ENCODE measurements at places on chromosomes 3 and 15.

DNA sequence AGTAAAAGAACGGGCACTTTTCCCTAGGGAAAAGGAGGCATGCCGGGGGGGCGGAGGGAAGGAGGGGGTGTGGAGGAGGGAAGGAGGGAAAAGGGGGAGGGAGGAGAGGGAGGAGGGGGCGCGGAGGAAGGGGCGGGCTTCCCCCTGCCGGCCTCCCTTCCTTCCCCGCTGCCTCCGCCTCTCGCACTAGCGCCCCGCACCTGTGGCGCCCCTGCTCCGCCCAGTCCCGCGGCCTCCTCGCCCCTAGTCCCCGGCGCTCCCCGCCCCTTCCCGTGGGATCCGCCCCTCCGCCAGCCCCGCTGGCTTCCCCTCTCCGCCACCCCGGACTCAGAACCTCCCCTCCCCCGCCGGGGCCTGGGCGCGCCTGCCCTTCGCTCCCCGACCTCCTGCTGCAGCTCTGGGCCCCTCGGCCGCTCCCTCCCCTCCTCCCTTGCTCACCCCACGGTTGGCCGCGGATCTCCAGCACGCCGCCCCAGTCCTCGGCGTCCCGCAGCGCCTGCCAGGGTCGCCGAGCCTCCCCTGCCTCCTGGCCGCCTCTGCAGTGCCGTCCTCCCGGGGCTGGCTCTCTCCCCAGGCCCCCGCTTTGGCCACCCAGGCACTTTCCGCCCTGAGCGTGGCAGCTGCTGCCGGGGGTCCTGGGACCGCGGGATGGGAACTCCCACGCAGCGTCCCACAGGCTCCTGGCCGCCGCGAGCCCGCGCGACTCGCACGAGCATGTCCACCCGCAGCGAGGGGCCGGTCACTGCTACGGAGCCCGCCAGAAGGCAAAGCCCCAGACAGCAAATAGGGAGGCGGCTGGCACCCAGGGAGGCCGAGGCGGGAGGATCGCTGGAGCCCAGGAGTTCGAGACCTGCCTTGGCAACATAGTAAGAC, 147.4 kb downstream of the TJP1 start:
- DNase-seq = no peak

- DNase-seq = no peak
Measured at GRCh38 chr3:64457811-64458210, 230.0 kb downstream of the ADAMTS9 start.

DNA sequence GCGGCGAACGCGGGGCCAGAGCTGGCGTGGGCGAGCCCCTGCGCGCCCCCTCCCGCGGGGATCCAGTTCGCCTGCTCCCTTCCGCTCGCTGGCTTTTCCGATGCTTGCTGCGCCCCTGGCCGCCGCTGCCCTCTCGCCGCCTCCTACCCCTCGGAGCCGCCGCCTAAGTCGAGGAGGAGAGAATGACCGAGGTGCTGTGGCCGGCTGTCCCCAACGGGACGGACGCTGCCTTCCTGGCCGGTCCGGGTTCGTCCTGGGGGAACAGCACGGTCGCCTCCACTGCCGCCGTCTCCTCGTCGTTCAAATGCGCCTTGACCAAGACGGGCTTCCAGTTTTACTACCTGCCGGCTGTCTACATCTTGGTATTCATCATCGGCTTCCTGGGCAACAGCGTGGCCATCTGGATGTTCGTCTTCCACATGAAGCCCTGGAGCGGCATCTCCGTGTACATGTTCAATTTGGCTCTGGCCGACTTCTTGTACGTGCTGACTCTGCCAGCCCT, 721 bp downstream of the P2RY1 start:
- no peak for DNase-seq

GRCh38 chr3:39528844-39529243, 61.4 kb downstream of the MOBP start:
- DNase-seq = no peak

- DNase-seq = no peak
Measured at GRCh38 chr3:177133860-177134815, 63.1 kb downstream of the TBL1XR1 start.

DNA sequence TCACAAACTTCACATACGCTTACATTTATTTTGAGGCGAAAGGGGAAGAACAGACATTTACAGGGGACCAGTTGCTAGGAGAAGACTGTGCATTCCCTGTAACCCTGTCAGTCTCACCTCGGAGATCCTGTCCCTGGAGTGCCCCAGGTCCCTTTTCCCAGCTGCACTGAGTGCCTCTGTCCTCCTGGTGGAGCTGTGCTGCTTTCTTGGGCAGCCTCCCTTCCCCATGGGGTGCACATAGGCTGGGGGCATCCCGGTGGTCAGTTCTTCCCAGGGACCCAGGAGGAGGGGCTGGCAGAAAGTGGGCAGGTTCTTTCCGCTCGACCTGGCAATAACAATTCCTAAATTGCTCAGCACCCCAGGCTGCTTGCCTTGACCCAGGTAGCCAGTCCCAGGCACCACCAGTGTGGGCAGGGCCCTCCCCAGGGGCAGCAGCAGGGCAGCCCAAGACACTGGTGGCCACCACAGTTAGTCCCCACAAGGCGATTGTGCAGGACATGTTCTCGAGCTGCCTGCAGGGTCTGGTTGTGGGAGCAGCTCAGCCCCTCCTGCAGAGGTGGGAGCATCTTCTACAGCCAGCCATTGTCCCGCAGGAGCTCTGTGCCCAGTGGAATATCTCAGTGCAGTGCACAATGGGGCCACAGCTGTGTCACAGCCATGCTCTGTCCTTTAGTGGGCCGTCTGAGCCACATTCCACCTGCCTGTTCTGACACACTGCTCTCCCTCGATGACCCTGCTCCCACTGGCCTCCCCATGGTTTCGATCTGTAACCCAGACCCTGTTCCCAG, 36.3 kb downstream of the APBA2 start:
- no peak for DNase-seq

- no peak for DNase-seq
Measured at GRCh38 chr15:66747886-66748707, 46.1 kb downstream of the SMAD6 start.

- no peak for DNase-seq
Measured at GRCh38 chr15:64045101-64045435, 1.2 kb downstream of the DAPK2 start.

DNA sequence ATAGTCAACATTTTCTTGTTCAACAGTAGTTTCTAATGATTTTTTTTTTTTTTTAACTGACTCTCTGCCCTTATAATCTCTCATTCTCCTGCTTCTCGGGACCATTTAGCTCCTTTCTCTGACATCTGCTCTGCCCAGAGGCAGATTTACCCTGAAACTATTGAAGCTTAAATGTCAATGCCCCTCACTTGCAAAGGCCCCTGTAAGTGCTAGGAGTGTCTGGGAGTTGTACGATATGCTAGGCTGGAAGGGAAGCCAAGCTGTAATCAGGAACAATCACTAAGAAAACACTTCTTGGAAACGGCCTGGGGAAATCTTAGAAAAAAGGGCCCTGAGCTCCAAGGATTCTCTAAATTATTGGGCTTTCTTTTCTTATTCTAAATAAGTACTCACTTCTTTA, 5.8 kb upstream of the PLOD2 start:
- no peak for DNase-seq

GRCh38 chr3:49119036-49119435, 1.6 kb downstream of the USP19 start:
- DNase-seq = no peak

DNA sequence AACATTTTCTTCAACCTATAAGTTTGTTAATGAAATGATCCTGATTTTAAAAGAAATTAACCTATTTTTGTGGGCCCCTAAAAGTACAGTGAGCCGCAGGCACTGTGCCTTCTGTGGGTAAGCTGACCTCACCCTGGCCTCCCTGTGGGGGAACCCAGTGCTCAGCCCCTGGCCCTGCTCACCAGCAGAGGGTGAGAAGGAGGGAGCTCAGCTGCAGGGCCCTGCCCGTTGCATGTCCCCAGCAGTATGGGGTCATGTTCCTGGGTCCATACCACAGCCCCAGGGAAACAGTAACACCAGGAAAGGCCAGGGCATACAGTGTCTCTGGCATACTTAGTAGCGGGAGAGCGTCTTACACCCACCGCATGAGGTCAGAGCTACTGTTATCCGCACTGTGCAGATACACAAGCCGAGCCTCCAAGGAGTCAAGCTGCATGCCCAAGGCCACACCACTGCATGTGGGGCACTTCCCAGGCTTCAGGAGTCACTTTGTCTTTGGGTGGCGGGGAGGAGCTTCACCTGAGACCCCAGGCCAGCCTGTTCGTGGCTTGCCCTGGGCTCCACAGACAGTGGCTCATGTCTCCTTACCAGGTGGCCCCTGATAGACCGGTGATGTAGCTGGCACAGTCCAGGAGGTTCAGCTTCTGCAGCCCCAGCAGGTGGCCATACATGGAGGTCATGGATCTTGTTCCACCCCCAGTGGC, 22.6 kb upstream of the EHD4 start:
- DNase-seq = no peak

All from NCI-H2081 treated with DMSO at 0.1 percent for 48 hours (cell line).